ENCODE measurements at places on chromosomes 2 and 18. TPM values are rescaled to one million over a fixed set of nuclear protein-coding genes. Genes with fewer than 3 reads are reported as not detected.

DNA sequence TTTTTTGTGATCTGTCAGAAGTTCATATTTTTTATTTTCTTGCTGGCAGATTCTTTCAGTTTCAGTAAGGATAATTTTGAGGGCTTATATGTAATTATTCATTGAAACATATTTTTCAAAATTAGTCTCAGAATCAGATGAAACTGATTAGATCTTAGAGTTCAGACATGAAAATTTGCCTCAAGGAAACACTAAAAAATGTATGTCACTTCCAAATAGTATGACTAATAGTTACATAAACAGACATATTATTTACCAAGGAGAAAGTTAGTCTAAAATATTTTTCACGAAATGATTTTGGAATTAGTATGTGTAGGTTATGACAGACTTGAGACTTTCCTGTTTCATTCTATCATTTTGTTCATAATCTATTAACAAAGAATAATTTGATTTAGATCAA is 628.6 kb downstream of the CCDC85A start:
- no peak overlapping the region for H3K27ac ChIP-seq
- H3K27me3 ChIP-seq, result no peaks in the 10 kb centered on the region
- H3K36me3 ChIP-seq, result no peaks in the 10 kb centered on the region
- H3K4me1 ChIP-seq, result no peaks in the 10 kb centered on the region

DNA sequence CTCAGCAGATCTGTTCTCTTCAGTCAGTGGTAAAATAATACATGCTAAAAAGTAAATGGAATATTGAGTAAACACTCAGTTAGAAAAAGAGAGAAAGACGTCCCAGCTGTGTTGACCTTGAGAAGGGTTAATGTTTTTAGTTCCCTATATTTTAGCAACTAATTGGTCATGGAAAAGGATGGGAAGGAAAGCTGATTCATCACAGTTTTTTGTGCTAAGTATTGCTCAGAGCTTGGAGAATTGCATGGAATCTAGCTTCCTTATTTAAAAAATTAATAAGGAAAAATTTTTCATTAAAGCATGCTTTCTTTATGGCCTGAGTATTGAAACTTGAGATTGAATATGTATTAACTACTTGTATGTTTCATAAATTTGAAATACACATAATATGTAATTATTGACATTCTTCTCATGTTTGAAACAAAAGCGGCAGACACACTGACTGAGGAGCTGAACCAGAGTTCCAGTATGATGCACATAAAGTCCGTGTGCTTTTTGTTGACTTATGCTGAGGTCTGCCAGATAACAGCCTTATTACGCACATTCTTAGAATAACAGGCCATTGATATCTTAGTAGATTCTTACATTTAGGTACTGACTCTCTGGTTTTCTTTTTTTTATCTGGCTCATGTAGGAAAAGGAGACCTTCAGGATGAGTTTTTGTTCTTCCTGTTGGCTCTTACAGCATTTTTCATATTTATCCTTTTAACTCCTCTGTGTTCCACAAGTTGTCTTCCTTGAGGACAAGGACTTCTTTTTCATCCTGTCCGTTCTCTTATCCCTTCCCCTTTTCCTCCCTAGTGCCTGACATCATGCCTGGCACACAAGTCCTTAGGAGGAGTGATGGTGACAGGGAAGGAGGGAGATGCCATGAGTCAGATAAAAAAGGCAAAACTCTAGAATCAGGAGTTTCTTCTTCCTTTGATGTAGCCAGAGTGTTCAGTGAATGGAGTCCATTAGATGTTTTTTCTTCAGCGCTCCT is 194.1 kb downstream of the PTPRM start:
- H3K36me3 ChIP-seq, result no peaks in the 10 kb centered on the region
- no peak overlapping the region for H3K4me3 ChIP-seq
- H3K4me1 ChIP-seq, result no peaks in the 10 kb centered on the region
- H3K27me3 ChIP-seq, result no peaks in the 10 kb centered on the region
- DNase-seq, result no peak

Gene MEX3C
- 30.9 TPM for total RNA-seq

Gene ZAP70
- total RNA-seq, result 4.3 TPM

Gene TNFAIP6
- total RNA-seq, result 5.2 TPM
